ENCODE measurements at places on chromosomes 2 and 18.
A peak's percentile ranks its signal among the peaks of the same experiment; 100 is the strongest.

DNA sequence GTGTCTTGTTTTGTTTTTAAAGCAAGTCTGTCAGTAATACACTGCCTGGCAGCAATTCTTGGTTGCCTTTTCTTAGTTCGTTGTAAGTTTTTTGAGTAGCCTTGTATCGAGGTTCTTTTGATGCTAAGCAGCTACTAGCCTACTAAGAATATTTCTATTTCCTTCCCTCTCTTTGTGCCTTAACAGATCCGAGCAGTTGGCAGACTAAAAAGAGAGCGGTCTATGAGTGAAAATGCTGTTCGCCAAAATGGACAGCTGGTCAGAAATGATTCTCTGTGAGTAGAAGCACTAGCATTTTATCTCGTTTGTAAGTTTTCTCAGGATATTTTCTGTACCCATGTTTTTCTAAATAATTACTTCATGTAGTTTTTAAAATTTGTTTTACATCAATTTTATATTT, 15.1 kb downstream of the MFF start:
- no peak for DNase-seq

DNA sequence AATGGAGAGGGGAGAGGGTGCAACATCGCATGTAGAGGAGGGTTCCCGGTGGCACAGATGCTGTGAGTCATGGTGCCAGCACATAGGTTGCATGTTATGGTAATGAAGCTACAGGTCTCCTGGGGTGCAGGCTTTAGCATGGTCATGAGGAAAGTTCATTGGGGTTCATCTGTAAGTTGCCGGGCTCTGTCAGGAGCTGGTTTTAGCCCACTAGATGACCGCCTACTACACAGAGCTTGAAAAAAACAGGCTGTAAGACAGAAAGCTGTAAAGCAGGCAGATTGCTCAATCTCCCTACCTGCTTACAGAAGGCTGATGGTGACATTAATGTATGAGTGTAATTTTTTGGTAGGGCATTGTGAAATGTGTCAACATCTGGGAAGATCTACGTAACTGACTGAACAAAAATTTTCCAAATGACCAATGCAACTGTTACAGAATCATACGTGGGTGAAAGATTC, 23.9 kb downstream of the DYSF start:
- no peak for DNase-seq

DNA sequence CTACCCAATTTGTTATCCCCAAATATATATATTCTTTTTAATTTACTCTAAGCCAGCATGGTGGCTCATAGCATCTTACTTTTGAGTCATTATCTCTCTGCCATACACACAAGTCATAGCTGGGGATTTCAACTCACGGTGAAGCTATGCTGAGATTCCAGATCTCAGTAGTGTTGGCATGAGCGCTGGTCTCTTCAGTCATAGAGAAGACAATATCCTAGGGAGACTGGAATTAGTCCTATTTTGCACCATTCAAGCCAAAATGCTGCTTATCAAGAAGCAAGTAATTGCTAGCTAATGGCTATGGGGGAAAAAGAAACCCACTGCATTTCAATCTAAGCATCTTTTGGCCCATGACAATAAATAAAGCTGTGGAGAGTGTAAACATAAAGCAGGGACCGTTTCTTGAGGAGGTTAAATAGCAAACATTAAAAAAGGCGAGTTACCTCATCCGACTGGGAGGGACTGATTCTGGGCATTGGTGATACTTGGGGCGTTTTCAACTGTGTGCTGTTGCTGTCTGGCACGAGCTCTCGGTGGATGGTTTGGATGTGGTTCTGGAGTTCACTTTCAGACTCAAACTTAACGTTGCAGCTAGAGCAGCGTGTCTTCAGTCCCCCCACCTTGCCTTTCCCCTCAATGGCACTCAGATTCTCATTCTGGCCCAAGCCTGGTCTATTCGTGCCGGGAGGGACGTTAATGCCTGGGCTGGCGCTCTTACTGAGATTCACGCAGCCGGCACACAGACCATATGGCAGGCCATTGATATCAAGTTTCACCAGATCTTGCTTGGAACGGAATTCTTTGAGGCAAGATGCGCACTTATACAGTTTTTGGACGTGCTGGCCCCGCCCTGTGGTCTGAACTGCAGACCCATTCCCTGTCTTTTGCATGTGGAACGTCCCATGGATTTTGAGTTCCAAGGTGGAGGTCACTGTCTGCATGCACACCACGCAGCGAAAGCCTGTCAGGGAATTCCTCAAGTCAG, 127.8 kb downstream of the ZNF521 start:
- DNase-seq, result no peak

DNA sequence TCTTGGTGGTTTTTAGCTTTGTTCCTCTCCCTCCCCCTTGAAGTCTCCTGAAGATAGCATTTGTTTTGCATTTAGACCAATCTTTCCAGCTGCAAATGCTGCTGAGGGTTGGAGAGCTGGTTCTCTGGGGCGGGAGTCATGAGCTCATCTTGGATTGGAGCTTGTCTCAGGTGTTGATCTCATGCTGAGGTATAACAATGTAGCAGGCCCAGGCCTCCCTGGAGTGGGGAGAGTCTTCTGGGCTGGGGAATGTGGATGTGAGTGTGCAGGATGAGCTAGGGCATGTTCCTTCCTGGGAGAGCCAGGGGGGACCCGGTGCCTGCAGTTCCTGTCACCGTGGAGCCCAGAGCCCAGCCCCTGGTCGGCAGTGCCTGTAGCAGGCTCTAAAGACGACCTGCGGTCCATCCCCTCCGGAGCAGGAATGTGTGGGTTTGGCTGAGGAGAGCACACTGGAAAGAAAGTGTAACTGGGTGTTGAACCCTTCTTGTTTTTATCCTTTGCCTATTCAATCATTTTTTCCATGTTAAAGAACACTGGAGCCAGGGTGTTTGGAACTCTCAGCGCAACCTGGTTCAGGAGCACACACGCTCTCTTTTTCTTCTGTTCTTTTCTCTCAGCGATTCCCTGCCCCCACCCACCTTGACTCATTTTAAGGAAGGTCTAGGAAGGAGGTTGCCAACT, 2.7 kb downstream of the ZNF532 start:
- DNase-seq, result peak; percentile 95

DNA sequence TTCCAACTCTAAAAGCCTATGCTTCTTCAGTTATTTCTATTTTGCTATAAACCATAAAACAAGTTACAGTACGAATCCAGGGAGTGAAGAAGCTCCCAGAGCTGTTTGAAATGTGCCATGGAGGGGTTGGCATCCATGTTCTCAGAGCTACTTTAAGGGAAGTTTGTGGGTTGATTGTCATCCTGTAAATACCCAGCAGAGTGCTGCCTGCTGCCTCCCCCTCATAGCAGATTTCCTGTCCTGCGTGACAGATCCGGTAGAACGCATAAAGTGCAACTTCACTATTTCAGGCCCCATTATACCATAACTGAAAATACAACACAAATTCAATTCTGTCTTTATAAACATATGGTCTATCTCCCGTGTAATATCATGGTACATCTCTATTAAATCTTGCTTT, 114.4 kb downstream of the CTNNA2 start:
- no peak for DNase-seq

DNA sequence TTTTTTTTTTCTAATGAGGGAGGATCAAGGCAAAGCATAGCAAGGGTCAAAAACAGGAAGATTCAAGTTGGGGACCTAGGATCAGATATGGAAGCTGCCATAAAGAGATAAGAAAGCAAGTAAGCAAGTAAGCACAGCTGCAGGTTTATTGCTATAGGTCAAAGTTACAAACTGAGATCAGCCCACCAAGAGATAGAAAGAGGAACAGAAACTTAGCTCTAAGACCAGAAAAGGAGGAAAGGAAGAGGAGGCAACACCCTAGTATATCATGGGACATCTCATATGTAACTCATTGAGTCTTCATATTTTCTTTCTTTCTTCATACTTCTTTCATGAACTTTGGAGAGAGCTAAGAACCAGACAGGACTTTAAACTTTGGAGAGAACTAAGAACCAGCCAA, 295.9 kb upstream of the CRIM1 start:
- DNase-seq, result no peak

DNA sequence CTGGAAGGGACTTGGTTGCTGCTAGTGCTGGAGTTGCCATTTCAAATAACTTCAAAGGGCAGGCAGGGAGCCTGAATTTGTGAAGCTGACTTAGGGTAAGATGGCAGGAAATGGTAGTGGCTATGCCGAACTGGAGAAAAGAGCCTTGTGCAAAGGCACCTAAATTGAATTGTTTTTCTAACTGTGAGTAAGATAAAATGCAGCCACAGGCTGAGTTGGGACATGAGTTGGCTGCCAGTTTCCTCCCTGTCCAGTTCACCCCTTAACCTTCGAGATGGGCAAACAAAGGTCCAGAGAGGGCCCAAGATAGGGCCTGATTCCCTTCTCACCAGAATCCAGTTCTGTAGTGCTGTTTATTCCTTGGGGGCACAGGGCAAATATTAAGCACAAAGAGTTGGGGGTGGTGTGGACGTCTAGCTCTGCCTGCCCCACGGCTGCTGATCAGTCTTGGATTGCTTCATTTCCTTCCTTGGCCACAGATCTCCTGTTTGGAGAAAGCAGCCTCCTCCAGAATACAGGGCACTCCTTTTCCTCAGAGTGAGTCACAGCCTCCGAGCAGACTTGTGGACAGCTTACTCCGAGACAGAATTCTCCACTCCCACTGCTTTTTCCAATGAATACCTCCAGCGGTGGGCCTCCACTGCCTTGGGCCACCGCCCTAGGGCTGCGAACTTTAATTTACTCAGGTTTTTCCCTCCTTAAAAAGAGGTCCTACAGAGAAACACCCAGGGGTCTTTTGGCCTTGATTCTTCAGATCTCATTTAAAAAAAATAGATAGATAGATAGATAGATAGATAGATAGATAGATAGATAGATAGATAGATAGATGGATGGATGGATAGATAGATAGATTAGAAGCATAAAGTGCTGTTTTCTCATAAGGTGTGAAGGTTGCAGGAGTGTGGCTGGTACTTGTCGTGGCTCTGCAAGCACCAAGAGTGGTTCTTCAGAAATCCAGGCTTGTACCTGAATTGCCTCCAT, 18.4 kb upstream of the SLC20A1 start:
- DNase-seq, result peak; percentile 26

- DNase-seq, result no peak
Measured at GRCh38 chr2:216555274-216555673, 56.6 kb downstream of the RPL37A start.

DNA sequence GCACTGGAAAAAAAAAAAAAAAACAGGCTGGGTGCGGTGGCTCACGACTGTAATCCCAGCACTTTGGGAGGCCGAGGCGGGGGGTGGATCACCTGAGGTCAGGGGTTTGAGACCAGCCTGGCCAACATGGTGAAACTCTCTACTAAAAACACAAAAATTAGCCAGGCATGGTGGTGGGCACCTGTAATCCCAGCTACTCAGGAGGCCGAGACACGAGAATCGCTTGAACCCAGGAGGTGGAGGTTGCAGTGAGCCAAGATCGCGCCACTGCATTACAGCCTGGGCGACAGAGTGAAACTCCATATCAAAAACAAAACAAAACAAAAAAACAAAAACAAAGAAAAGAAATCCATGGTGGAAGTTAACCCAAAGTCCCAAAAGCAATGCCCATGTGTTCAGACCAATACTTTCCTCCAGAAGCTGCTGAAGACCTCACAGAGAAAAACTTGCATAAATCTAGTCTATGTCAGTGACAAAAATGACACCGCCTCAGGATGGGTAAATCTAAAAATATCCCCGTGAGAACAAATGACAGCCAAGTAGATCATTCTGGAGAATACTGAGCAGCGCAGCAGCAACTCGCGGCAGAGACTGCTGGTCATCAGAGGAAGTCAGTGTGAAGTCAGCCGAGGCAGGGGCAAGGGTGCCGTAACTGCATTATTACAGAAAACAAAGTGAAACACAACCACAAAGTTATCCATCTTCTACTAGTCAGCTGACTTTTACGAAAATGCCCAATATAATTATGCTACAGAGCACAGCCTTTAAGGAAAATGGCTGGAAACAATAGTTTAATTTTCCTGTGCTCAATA, 41.0 kb downstream of the LPIN2 start:
- no peak for DNase-seq

GRCh38 chr2:133974353-133974752, 279.5 kb upstream of the MGAT5 start:
- DNase-seq, result peak; percentile 5

GRCh38 chr2:205781244-205781931, 99.1 kb downstream of the NRP2 start:
- no peak for DNase-seq

DNA sequence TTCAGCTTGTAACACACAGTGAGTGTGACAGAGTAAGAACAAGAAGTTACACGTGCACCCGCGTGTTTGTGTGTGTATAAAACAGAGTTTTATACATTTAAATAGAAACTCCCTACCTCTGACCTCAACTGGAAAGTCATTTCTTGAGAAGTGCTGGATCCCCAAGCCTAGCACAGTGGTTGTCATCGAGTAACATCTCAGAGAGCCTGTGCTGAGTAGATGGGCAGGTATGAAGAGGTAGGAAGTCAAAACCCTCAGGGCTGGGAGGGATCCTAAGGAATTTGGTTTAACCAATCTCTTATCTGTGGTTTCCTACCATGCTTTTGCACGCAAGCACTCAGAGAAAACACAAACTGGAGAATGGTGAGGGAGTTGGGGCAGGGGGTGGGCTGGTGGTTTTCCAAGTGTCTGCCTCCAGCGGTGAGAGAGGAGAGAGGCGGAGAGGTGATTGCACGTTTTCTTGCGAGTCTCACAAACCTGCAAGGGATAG, 9.2 kb downstream of the ACOXL start:
- DNase-seq, result peak; percentile 84

- DNase-seq, result peak; percentile 44
Measured at GRCh38 chr2:129877795-129878775, 101.4 kb upstream of the RAB6C start.

DNA sequence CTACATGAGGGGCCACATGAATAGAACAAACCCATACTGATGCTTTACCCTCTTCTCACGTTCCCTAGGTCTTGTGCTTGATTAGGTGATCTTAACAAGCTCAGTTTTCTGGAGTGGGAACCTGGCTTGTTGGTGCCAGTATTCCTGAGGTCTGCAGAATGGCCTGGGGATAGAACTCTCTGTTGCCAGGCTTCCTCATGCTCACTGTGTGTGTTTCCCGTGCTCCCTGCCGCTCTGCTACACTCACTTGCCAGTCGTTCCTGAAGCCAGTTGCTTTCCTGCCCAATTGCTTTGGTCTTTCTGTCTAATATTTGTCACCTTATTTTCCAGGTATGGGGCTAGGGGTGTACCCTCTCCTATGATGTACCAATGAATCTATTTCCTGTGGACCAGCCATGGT, 2111.5 kb upstream of the PIK3C3 start:
- DNase-seq, result no peak

- no peak for DNase-seq
Measured at GRCh38 chr2:9473985-9474360, 378 bp upstream of the IAH1 start.

- no peak for DNase-seq
Measured at GRCh38 chr2:128354726-128355470, 36.2 kb upstream of the HS6ST1 start.
